ENCODE measurements at places on chromosomes 6 and 20.

DNA sequence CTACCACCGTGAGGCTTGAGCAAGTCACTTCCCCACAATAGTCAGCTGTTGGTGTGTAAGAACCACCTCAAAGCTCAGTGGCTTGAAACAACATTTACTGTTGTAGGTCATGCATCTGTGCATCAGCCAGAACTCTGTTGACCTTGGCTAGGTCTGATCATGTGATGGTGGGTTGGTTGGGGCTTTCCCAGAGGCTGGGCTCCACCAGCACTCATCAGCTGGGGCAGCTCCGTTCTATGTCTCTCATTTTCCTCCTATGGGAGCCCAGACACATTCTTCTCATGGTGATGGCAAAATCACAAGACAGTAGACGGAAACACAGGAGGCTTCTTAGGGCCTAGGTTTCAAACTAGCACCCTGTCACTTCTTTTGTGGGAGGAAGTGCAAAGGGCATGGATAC is 42.8 kb upstream of the PSMF1 start:
- no peak for DNase-seq

GRCh38 chr6:156857573-156857972 is 80.4 kb downstream of the ARID1B start:
- no peak for DNase-seq

DNA sequence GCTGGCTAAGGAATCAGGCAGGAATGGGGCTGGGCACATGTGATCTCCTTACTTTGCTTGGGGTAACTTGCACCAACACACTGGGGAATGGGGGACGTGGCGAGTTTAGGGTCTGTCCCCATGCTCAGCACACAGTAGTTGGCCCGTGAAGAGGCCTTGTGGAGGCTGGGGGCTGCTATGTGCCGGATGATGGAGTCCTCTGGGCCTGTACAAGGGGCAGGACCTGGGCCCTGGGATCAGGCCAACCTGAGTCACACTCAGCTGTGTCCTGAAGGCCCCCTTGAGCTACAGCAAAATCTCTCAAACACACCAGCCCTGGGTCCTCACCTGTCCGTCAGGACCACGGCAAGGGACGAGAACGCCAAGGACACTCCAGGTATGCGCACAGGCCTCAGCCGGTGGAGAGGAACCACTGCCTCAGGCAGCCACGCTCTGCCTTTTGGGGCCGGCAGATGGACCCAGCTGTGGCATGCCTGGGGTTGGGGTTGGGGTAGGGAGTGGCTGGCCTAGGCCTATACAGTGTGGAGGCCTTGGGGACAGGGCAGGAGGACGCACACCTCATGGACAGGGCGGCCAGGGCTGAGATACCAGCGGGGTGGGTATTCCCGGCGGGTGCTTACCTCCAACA is 11.1 kb downstream of the UCKL1 start:
- DNase-seq: no peak

GRCh38 chr6:119627908-119628669 is 278.5 kb upstream of the MAN1A1 start:
- no peak for DNase-seq

DNA sequence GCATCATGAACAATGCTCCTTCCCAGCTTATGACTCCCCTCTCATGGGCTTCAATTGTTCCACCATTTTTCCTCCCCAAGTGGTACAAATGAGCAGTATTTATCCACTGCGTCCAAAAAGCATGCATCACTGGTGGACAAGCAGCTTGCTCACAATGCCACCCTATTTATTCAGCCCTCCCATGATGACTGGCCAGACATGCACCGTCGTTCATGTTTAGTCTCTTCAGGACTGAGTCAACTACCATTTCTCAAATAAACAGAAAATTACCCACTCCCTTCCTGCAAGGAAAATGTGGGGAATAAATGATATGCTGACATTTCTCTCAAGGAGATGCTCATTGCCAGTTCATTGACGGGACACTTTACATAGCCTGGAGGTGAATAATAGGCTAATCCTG is 300.4 kb downstream of the C6orf118 start:
- DNase-seq: no peak
